WERI-Rb-1 (cell line): ENCODE measurements at places on chromosomes 5 and 9.

DNA sequence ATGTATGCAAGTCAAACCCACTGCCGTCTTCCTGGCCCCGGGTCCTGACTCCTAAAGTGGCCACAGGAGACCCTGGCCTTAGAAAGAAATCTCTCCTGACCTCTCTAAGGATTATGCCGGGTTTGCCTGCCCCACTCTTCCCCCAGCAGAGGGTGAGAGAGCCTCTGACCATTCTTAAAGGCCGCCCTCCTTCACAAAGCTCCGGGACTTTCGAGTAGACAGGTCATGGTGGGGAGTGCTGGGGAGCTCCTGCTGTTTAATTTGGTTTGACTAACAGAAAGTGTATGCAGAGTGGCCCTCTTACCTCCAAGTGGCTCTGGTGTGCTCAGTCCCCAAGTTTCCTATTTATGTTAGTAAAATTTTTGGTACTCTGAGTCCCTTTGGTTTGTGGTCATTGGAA, 111.8 kb downstream of the LRRC70 start:
- no peak for DNase-seq

GRCh38 chr5:133732536-133732935, 120.2 kb upstream of the FSTL4 start:
- DNase-seq: no peak

GRCh38 chr5:115050866-115051265, 118.8 kb downstream of the TRIM36 start:
- DNase-seq: no peak

DNA sequence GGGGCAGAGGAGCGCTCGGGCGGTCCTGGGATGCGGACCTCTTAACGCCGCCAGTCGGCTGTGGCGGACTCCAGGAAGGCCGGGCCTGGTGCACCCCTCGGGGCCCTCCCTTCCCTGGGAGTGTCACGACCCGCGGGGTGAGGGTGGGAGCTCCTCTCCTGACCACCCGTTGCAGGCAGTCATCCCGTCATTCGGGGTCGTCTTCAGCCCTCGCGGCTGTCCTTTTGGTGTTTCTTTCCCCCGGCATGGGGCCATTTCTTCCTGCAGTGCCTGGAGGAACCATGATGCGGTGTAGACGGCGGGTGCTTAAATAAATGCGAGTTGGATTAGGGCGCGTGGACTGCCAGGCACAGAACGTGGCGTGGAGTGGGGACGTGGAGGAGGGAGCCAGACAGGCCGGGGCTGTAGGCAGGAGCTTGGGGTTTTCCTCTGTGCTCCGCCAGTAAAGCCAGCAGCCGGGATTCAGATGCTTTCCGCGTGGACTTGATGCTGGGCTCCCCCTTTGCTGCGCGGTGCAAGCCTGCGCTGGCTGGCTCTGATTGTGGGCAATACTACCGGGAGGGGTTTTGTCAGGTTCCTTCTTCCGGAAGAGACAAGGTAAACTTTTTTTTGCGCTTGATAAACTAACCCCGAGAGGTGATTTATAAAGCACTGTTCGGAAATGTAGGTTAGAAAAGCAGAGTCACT, 868 bp downstream of the KDM4C start:
- DNase-seq: peak; percentile 45

GRCh38 chr9:133710661-133711427, 27.3 kb downstream of the SARDH start:
- DNase-seq: no peak

GRCh38 chr5:173644673-173645436, 28.4 kb upstream of the BOD1 start:
- DNase-seq: no peak

DNA sequence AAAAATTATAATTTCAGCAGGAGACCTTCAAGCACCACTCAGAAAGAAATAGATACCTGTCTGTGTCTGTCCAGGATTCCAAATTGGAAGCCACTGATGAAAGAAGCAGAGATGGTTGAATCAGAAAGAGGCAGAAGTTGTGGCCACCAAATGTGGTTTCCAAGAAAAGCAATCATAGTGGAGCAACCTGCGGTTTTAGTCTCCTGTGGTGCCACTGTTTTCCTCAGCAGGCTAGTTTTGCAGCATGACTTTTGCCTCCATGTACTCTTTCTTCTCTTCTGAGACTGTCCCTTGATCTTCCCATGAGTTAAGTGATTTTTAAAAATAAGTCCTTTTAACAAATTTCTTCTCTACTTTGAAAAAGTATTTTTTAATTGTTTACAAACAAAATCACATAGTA, 535.8 kb downstream of the CYLC2 start:
- DNase-seq: no peak

GRCh38 chr9:73548201-73548600, 396.5 kb downstream of the ANXA1 start:
- DNase-seq: no peak
